ENCODE measurements at places on chromosomes 4 and X.

DNA sequence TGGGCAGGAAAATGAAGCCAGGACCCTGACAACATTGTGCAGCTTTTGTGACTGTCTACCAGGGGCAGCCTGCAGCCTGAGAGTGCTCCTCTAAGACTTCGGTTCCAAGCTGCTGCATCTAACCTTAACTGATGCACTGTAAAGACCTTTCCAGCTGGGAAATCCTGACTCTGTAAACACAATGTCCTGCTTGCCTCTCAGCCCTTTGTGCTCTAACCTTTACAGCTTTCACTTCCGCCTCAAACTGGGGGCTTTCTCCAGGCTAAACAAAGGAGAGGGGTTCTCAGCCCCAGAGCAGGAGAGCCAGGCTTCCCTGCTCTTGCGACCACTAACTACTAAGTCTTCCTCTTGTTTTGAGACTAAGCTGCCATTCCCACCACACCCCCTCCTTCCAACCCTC, 19.3 kb upstream of the RASL11B start:
- DNase-seq, result no peak

GRCh38 chr4:169283114-169283509, 12.4 kb upstream of the SH3RF1 start:
- no peak for DNase-seq

GRCh38 chr4:120673696-120674095, 248.8 kb downstream of the PRDM5 start:
- DNase-seq, result no peak

GRCh38 chr4:114997576-114998247, 115.7 kb downstream of the NDST4 start:
- no peak for DNase-seq

GRCh38 chr4:143641361-143641760, 59.1 kb downstream of the FREM3 start:
- no peak for DNase-seq

GRCh38 chr4:147463065-147463464, 17.8 kb upstream of the EDNRA start:
- DNase-seq, result no peak

- DNase-seq, result no peak
These were observed 72.3 kb downstream of the GRIA3 start for GRCh38 chrX:123256378-123256777.

DNA sequence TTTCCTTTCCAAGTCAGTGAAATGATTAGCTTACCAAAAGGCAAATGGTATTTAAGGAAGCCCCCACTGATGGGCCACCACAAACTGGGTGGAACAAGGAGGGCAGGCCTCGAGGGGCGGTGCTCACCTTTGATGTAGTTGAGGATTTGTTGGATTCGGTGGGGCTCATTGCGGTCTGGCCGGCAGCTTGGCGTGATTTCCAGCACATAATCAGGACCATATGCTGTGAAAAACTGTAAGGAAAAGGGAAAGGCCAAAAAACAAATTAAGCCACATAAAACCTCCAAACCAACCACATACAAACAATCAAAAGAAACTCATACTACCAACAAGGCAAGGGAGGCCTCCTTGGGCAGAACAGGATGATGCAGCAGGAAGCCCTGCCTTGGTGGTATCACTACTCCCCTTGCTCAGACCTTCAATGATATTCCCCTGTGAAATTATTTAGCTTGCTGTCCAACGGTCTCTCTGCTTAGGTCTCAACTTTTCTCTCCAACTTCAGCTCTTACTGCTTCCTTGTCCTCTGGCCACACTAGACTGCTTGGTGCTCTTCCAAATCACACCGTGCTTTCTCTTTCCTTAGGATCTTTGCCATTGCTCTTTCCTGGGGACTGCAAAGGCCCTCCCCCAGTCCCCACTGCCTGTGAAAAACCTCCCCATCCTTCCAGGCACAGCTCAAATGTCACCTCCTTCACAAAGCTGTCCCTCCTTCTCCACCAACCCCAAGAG, 46.1 kb upstream of the CITED1 start:
- no peak for DNase-seq

- no peak for DNase-seq
These were observed 18.2 kb upstream of the RPL34 start for GRCh38 chr4:108602163-108602562.

DNA sequence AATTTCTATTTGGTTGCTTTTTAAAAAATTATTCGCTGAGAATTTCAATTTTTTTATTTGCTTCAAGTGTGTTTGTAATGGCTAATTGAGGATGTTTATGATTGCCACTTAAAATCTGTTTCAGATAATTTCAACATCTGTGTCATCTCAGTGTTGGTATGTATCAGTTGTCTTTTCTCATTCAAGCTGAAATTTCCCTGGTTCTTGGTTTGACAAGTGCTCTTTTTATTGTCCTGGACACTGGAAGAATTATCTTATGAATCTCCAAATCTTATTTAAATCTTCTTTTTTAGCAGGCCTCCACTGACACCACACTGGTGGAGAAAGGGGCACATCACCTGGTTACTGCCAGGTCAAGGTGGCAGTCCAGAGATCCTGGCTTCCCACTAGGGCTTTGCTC, 21.5 kb downstream of the CHST7 start:
- DNase-seq, result no peak

DNA sequence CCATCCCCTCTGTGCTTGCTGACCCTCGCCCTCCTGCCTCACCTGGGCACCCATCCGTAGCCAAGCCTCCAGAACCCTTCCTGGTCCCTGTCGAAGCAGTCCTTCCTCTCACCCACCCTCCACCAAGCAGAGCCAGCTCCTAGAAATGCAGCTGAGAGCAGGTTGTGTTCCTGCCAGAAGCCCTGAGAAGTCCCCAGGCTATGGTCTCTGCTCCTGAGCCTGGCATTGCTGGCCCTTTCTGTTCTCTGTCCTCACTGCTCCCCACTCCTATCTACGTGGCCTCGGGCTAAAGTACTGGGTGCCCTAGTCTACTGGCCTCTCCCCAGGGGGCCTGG, 2.1 kb upstream of the CPZ start:
- DNase-seq, result no peak

DNA sequence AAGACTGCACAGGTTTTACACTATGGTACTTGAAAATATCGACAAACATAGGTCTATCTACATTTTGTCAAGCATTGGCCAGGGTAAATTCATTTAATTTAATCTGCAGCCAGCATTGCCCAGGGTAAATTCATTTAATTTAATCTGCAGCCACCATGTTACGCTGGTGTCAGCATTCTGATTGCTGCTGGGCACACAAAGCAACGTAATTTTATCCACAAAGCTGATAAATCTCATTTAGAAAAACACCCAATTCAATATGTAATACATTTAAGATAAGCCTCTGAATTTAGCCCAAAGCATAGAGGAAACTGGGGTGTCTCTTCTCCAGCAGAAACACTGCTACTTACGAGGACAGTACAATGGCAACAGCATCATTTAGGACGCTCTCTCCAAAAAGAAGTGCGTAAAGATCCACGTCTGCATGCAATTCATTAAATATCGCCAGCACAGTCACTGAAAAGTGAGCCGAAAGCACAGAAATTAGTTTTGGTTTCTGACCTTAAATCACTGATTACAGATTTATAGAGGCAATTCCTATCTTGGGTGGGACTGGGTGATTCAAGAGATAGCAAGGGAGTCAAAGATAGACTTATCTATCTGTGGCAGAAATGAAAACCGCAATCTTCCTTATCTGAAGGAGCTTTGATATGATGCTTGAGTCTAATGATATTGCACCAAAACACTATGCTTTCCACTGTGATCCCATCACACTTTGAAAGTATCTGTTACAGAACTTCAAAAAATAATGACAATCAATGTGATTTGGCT, 88.8 kb downstream of the CHST7 start:
- no peak for DNase-seq

DNA sequence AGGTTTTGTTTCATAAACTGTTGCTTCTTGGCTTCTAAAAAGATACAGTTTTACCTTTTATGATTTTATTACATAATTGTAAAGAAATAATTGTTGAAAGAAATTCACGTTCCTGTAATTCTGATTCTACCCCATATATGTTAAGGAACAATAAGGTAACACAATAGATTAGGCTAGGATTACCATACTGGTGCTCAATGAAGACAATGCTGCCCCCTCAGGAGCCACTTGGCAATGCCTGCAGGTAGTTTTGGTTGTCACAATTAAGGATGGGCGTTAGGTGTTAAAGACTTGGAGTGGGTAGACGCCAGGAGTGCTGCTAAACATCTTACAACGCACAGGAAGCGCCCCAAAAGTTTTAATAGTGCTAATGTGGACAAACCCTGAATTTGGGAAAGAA, 133.2 kb downstream of the NLGN4X start:
- no peak for DNase-seq

DNA sequence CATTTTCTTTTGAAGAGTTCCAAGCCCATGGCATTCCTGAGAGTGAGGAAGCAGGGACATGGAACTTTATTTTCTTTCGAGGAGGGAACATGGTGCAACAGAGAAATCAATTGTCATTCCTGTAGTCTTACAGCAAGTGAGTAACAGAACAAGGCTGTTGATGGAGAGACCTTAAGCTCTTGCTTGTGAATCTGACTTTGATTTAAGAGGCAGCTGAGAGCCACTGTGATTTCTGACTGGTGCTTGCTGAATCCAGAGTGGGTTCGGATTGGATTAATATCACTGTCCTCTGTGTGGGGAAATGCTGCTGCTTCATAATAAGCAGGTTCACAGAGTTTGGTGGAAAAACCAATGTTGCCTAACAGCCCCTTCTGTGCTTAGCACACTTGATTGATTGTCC, 4.7 kb upstream of the ATP1B4 start:
- no peak for DNase-seq

DNA sequence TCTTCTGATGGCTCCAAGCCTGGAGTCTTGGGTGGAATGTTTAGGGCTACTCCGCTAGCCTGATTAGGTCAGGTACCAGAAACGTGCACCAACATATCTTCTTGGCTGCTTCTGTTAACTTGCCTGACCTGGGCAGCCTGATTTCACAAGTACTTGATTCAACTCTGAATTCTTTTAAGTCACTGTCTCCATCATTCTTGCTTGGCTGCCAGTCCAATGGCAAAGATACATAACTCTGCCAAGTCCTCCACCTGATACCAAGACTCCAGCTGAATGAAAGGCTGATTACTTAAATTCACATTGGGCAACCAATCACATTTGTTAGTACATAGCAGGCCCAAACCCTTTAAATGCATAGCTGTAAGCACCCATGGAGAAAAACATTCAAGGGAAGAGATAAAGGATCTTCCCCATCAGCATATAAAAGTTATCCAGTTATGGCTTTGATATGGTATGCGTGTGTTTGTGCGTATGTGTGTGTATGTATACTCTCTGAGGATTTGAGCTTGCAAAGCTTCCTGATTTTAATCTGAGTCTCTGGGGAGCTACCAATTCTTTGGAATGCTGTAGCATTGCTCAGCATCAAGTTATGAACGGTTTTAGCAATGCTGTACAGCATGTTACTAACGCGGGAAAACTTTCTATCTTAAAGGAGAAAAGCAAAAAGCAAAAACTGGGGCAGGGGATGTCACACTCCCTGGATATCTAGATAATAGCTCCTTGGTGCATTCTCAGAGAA, 917.2 kb downstream of the DMD start:
- no peak for DNase-seq

DNA sequence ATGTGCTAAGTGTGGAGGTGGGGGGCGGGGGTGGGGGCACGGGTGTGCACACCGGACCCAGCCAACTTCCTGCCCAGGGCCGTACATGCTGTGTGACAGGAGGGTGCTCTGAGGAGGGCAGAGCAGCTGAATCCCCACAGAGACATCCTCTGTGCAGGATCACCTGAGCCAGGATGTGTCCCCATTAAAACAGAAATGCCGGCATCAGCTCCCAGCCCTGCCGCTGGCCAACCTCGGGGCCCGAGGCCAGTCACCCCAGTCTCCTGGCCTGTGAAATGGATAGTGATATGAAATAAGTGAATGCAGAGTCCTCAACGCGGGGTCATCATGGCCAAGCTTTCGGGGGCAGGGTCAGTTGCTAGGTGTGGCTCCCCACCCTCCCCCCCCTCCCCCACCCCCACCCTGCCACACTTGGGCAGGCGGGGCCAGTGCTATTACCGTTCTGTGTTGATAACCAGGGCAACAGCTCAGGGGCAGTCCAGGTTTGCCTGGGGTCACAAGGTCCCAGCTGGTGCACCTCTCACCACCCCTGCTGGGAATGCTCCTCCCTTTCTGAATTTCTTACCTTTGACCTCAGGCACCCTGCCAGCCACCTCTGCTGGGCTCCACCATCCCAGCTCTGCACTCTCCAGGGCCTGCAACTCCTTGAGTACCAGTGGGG, 227.2 kb upstream of the PSAPL1 start:
- DNase-seq, result no peak

DNA sequence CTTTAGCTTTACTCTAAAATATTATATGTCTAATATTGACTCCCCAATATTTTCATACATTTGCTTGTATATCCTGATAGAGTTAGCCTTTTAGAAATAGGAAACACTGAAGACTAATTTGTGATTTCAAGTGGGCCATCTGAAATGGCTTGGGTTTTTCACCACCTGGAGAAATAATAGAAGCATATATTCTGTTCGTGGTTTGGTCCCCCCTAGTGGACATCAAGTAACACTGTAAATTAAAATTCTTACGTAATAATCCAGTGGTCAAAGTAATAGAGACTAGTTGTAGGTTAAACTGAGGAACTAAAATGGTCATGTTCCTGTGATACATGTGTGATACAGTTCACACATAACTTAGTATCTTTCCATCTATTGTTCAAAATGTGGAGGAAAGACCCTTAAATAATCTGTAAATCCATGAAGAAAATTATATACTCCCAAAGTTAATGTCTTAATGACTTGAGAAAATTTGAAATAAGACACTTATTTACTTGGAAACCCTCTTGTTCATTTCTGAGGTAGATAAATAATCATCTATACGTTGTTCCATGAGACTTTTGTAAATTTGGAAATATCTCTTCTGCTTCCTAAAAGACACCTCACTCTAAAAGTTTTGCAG, 79.8 kb upstream of the SMARCAD1 start:
- peak; percentile 5 for DNase-seq

- DNase-seq, result peak; percentile 81
These were observed 569.3 kb upstream of the DIPK2B start for GRCh38 chrX:45769761-45770582.

- DNase-seq, result peak; percentile 45
These were observed 40.0 kb downstream of the TXK start for GRCh38 chr4:48093991-48094416.

DNA sequence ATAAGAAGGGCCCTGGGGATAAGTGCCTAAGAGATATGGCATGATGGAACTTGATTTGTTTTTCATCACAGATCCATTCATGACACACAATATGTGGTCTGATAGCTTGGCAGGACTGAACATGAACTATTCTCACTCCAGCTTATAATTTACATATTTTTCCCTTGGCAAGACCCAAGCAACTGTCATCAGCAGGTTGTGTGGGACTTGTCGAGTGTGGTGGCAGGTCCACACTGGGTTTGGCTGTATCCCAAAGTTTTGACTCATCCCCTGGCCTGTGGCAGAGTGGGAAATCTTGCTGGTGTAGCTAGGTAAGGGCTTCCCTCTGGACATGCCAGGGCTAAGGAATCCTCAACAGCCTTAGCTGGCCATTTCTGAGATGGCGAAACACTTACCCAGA, 81.0 kb upstream of the STIM2 start:
- no peak for DNase-seq
